ENCODE measurements at places on chromosomes 3 and 15.
A peak's percentile ranks its signal among the peaks of the same experiment; 100 is the strongest.

DNA sequence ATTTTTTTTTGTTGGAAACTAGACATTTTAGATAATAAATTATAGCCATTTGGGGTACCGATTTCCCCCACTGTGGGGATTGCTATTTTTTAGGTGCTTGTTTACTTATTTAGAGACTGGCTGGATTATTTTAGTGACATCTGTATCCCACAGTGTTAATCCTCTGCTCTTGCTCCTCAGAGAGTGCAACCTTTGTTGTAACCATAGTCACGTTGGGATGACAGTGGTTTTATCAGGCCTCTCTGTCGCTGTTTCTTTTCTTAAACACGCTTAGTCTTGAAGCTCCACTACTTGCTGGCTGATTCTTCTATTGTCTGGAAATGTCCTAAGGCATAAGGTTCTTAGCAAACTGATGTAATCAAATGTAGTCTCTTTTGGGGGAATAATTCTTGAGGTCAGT, 451.6 kb upstream of the SEMA6D start:
- no peak for DNase-seq

GRCh38 chr15:57652481-57652880, 54.0 kb upstream of the POLR2M start:
- DNase-seq = no peak

GRCh38 chr3:27556887-27557286, 72.7 kb upstream of the SLC4A7 start:
- DNase-seq = no peak

- DNase-seq = peak; percentile 17
Observed at GRCh38 chr15:52658955-52659354, 20.2 kb downstream of the ATOSA start.

- DNase-seq = no peak
Observed at GRCh38 chr3:114092151-114093015, 35.8 kb downstream of the QTRT2 start.

GRCh38 chr3:138103466-138103865, 11.9 kb downstream of the DZIP1L start:
- no peak for DNase-seq

DNA sequence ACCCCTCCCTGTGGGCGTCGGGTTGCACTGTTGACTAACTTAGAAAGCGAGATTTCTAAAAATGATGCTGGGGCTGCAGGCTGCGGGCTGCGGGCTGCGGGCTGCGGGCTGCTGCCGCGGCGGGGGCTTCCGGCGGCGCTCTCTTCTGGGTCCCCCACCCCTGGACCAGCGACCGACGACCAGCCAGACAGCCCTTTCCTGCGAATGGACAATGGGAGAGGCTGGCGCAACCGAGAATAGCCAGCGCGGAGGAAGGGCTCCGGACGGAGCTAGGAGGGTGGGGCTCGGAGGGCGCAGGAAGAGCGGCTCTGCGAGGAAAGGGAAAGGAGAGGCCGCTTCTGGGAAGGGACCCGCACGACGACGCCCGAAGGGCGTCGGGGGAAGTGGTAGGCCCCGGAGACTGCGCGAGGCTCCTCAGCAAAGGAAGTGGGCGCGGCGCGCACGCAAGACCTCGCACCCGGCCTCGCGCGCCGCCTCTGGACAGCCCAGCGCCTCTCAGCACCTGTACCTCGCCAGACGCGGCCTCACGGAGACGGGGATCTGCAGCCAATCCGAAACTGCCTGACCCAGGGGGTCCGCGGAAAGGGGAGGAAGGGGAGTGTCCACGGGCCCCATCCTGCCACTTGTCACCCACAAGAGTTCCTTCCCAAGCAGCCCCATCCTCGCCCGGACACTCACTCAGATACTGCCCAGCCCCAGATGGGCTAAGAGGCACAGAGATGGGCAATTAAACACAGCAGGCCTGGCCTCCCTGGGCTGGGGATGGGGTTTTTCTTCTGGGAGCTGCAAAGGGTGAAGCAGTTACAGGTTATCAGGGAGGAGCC, 70.7 kb downstream of the SLC12A8 start:
- DNase-seq = peak; percentile 45

DNA sequence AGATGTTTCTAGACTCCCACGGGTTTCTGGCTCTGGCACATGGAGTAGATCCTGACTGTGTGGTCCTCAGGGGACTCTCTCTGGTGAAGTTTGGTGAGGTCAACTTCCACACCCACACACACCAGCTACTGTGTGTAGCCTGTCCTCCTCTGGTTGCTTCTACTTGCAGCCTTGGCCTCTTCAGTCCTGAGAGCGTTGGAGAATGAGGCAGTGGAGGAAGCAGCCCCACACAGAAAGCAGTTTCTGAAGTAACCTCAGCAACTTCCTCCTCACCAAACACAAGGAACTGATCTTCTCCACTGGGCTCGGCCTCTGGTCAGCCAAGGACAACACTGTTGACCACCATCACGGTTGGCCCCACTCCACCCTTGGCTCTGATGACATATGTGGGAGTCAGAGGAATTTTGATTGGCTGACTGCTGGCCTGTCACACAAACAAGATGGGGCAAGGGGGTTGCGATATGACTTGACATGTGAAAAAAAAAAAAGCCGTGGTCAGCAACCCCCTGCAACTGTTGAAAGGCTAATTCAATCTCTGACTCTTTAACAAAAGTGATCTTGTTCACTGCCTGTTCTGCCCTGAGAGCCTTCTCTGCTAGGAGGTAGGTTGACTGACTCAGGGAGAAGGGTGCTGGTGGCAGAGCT, 19.6 kb downstream of the CD86 start:
- no peak for DNase-seq

DNA sequence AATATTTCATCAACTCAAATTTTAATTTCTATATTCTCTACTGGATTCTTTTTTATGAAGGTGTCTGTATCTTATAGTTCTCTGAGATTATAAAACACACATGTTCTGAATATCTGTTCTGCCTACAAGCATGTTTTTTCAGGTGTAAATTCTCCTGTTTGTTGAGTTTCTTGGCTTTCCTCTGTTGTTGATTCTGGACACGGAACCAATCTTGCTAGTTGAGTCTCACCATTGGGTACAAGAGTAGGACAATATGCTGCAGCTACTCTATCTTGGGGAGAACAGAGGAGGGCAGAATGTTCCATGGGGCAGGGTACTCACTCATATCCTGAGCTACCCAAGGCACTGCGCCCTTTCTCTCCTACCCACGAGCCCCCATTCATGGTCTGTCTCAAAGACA, 104.9 kb downstream of the GREM1 start:
- DNase-seq = no peak

GRCh38 chr15:75138016-75138999, 63.4 kb upstream of the C15orf39 start:
- DNase-seq = no peak

DNA sequence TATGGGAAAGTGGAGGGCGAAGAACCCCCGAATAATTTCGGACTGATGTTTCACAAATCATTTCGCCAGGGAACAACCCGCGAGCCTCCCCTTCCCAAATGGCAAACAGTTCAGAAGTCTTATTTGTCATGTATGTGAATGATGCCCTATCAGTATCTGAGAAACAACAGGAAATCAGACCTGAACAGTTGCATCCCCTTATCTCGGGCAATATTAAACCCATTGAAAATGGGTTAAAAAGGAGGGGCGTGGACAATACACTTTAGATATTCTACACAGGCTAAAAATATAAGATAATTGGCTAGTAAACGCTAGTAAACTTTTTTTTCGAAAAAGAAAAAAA, 1003.3 kb upstream of the NR2F2 start:
- no peak for DNase-seq

GRCh38 chr15:94792196-94792595, 560.8 kb downstream of the MCTP2 start:
- DNase-seq = no peak

DNA sequence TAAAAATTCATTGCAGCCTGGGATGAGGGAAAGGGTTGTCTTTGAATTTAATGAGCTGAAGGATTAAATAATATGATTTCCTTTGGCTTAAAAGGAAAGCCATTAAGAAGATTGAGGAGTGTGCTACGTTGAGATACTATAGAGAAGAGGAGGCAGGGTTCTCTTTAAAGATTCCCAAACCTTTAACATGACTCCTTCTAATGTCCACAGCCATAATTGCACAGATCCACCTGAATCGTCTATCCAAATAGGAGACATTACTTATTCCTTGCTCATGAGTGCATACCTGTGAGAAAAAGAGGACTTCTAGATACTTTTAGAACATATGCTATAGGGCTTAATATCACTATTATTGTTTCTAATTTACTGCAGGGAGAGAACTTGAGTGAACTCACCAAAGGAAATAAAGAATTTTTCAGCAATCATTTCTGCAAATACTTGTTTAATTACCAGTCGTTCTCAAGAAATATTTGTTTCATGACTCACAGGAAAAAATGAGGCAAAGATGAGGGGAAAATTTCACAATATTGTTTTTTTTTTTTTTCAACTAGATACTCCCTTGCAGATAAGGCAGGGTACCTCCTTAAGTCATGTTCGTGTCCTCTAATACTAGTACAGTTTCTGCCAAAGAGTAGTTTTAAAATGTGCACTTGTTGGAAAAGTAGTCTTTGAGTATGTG, 8.9 kb upstream of the SUCNR1 start:
- DNase-seq = no peak

- DNase-seq = no peak
Observed at GRCh38 chr3:158489181-158489580, 81.8 kb upstream of the MLF1 start.

GRCh38 chr3:42184651-42185443, 81.1 kb downstream of the CCK start:
- no peak for DNase-seq

DNA sequence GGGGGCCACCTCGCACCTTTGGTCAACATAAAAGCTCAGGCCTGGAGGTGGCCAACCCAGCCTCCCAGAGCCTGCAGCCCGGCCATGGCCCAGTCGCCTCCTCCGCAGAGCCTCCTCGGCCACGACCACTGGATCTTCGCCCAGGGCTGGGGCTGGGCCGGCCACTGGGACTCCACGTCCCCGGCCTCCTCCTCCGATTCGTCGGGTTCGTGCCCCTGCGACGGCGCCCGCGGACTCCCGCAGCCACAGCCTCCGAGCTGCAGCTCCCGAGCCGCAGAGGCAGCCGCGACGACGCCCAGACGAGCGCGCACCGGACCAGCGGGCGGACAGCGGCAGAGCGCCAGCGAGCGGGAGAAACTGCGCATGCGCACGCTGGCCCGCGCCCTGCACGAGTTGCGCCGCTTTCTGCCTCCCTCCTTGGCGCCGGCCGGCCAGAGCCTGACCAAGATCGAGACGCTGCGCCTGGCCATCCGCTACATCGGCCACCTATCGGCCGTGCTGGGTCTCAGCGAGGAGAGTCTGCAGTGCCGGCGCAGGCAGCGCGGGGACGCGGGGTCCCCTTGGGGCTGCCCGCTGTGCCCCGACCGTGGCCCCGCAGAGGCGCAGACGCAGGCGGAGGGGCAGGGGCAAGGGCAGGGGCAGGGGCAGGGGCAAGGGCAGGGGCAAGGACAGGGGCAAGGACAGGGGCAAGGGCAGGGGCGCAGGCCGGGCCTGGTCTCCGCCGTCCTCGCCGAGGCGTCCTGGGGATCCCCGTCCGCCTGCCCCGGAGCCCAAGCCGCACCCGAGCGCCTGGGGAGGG, at the start of gene MESP2:
TSS of gene MESP2 (plus strand) at position 59 of the 799 bp plus-strand sequence. CDS start at position 85, 26 bp downstream.
- DNase-seq = peak; percentile 35

GRCh38 chr3:39146611-39147591, 6.5 kb downstream of the CSRNP1 start:
- peak; percentile 71 for DNase-seq

DNA sequence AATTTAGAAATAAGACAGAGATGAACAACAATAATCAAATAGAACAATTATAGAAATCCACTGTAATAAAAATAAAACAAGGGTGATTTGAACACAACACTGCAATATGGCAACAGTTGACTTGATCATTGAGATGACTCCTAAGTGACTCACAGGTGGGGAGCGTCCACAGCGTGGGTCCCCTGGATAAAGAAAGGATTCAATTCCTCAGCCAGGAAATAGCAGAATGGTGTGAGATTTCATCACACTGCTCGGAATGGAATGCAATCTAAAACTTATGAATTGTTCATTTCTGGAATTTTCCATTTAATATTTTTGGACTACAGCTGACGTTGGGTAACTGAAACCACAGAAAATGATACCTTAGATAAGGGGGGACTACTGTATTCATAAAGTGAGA, 82.0 kb downstream of the CNTN3 start:
- DNase-seq = no peak

DNA sequence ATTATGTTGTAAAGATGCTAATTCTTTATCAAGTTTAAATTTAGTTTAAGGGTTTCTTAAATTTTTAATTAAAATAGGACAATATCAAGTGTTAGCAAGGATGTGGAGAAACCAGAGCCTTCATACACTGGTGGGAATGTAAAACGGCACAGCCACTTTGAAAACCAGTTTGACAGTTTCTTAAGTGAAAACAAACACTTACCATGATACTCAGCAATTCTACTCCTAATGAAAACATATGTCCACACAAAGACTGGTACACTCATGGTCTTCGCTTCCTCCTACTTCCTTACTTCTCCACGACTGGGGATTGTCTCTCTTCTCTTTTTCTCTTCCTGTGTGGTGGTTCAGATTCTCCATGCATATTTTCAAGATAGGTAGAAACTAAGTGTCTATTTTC, 9.2 kb downstream of the SKIC8 start:
- no peak for DNase-seq

DNA sequence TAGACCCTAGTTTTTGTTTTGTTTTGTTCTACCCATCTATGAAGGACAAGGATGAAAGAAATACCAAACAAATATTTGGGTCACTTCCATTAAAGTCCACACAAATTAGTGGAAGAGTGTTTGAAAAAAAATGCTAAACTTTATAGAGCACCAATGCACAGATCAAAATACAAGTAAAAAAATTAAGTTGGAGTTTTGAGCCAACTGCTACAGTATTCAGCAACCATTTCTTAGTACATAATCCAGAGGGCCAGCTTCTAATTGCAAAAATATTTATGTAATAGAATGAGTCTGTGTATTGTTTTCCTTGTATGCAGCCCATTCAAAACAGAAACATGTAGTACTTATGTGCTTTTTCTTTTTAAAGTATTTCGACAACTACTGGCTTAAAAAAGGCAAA, 121.1 kb downstream of the CBLB start:
- no peak for DNase-seq

DNA sequence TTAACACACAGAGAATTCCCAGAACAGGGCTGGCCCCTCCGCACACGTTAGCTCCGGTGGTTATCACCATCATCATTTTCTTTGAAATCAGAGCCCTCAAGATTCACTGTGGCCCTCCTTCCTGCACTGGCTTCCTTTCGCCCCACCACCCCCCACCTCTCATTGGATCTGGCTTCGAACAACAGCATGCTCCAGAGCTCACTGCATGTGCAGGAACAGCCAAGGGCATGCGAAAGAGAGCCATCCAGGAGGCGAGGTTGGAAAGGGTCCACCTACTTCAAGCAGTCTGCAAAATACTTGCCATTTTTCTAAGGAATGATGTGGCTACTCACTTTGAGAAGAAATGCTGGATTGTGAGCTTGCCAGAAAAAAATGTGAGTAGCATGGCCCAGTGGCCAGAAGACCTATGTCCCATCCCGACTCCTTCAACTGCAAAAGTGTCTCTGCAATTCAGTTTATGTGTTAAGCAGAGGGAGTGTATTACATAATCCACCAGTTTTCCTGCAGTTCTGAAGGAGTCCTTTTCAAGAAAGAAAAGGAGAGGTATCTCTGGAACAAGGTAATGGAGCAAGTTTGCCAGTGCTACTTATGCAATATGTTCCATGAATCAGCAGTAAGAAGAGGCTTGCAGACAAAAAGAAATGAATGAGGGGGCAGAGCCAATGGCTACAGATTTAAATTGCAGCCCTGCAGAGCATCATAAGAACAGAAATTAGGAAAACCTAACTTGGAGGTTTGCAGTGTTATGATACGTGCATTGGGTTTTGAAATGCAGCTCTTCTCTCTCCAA, 92.8 kb downstream of the OCA2 start:
- DNase-seq = no peak

- no peak for DNase-seq
Observed at GRCh38 chr3:25652921-25653320, 11.8 kb downstream of the TOP2B start.

GRCh38 chr3:169813757-169814517, 1.2 kb upstream of the LRRC34 start:
- DNase-seq = peak; percentile 56

All from CD4-positive, alpha-beta T cell (primary cell).